Activated CD4-positive, alpha-beta T cell treated with anti-CD3 and anti-CD28 coated beads, Interleukin-2, amount 50 U/mL, for 24 hours (primary cell): ENCODE measurements at places on chromosomes 6 and 20.

DNA sequence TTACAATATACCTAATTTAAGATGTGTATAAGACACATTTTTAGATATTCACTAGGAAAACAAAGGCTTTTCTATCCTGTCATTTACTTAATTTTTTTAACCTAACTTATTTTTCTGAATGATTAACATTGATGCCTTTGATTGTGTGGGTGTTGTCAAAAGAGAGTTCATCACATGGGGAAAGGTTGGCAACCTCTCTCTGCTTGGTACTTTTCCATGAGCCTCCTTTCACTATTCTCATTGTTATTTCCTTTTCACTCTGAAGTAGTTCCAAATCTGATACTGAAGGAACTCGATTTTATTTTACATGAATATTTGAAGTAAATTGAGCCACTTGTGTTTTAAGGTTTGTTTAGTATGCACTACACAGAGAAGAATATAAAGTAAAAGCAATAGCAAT, 35.9 kb downstream of the TPD52L1 start:
- DNase-seq = no peak

DNA sequence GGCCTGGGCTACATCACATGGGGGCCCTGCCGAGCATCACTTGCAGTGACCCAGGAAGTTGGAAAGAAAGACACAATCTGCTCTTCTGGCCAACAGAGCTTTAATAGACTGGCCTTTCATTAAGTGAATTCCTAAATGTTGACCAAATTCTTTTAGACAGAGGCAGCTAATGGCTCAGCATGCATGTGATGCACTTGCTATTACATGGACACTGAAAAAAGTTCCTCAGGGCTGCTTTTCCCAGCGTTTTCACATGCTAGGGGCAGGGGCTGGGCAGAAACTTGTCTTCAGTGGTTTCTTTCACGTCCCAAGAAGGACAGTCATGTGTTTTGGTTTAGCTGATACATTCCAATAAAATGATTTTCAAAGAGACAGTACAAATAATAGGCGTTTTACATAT, 651.0 kb upstream of the SLC35B3 start:
- no peak for DNase-seq

DNA sequence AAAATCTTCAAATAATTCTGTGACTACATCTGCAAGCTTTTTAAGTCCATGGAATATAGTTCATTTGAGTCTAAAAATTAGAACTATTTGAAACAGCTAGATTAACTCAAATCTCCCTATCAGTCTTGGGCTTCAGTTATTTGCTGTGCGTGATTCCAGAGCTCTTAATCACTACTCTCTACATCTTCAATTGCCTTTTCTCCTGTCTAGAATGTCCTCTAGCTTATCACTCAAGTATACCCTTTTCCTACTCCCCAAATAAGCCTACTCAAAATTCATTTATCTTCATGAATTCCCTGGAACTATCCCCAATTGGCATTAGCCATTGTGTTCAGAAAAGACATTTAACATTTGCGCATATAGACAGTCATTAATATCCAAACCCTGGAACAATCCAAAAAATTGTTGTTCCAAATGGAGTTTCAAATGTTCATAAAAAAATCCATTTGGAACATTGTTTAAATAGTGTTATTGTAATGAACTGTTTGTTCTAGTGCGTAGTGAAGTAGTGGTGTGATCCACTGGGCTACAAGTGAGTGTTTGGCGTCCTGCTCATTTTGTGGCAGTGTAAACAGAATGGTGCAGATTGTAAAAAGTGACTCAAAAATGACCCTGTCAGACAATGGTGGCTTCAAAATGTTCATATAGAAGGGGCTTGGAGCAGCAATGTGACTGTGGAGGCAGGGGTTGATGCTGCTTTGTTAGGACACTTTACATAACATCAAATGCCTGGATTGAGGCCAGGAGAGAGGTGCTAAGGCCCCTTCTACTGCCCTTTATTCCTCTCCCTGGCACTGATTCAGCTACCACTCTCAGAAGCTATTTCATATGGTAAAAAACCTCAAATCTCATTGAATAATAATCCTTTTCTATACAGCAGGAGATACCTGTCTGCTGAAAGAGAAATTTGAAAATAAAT, 122.3 kb downstream of the KIF6 start:
- no peak for DNase-seq

- DNase-seq = no peak
Measured at GRCh38 chr6:148557796-148558321, 189.0 kb upstream of the UST start.

DNA sequence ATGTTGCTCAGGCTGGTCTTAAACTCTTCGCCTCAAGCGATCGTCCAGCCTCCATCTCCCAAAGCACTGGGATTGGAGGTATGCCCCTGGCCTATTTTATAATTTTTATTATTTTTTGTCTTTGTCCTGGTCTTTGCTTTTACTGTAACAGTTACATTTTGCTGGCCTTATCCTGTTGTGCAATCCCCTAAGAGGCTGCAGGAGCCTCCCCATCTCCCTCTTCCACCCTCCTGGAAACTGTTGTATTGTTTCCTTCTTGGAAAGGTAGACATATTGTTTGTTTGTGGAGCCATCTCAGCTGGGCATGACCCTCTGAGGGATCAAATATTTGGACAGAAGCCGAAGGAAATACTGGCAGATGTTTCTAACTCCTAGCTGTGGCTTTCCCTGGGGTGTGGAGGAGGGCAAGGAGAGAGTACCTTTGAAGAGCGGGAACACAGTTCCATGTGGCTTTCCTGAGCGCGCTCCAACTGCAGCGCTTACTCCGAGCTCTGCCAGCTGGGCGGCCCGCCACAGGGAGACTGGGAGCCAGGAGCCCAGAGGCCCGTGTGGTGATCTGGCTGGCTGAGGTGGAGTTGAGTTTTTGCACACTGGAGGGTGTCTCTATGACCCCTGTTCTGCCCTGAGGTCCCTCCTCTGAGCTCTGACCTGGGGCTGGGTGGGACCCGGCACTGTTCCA, 4.9 kb downstream of the MAPK13 start:
- DNase-seq = no peak

DNA sequence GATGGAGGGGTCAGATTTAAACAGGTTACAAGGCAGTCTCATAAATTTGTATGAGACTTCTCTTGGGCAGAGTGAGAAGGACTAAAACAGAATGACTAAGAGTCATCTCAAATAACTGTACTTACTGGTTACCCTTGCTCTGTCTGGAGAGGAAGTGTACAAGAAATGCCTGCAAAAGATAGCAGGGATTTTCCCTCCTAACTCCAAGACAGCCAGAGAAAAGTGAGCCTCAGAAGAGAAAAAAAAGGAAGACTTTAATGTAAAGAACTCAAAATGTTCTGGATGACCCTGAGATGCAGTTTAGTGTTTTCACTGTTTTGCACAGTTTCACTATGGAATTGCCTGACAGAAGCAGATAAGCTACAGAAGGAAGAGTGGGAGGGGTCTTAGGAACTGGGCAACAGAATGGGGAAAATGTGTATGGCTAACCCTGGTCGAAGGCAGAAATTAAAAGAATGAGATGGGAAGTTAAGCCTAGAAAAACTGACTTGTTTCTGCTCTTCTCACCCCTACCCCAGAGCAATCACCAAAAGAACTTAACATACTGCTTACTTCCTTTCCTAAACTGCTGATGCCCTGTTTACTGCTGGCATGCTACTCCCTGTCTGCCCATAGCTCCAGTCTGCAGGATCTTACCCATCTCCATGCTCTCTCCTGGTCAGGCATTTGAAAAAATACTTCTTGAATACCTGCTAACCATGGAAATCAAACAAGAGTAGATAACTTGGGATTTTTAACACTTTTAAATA, 98.1 kb upstream of the MARCKS start:
- no peak for DNase-seq

DNA sequence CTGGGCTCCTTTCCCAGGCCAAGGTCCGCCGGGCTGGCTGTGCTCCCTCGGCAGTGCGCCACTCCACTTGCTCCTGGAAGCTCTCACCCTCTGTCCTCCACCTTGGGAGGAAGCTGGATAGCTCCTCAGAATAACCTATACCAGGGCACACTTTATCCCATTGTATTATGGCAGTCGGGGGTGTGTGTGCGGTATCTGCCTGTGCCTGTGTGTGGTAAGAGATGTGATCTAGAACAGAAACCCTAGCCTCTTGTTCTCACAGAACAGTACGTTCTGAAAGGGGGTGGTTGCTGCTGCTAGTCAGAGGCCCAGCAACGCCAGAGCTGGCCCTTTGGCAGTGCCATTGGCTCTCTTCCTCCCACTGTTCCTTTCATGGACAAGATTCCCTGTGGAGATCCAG, 168.4 kb downstream of the TBXT start:
- DNase-seq = no peak

- no peak for DNase-seq
Measured at GRCh38 chr20:53806683-53807401, 213.2 kb upstream of the ZNF217 start.

DNA sequence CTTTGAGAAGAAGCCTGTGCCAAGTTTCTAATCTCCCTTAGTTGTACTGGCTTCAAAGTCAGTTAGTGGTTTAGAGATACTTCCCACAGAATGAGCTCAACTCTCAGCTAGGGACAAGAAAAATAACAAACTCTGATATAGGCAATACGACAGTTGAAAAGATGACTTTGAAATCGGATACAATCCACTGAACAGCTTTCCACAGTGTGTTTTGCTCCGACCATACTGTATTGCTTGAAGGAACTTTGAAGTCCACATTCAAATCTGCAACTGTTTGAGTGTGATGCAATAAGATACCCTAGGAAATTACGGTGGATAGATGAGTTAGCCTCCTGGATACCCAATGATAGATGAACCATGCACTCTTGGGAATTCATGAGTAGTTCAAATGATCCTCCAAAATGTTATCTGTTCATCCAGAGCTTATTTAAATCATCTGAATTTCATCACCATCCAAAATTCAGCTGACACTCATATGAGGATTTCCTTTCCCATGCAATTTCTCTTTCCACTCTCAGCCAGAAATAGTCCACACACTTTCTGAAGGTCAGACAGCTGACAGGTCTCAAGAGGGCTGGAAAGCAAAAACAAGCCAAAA, 443.8 kb downstream of the HAO1 start:
- DNase-seq = no peak

DNA sequence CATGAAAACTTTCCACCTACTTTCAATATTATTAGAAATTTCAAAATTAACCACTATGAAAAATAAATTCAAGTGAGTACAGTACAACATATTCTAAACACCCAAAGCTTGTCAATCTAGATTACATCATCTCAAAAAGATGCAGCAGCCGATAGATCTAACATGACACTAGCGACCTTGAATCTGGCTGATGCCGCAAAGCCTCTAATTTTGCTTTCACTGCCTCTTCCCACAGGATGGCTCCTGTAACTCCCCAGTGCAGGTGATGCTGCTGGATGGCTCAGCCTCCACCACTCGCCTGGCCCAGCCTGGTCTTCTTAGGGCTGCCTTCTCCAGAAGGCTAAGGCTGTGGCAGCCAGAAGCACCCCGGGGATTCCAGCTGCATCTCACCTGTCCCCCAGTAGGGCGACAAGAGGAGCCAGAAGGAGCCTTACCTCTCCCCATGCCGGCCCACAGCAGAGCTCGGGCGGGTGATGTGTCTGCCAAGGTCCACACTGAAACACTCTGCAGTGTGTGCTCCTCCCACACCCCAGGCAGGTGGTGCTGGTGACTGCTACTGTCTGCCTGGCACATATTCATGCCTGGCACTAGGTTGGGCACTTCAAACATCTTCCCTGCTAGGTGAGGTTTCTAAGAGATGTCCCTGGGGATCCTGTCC, 82.1 kb downstream of the SLC23A2 start:
- no peak for DNase-seq

DNA sequence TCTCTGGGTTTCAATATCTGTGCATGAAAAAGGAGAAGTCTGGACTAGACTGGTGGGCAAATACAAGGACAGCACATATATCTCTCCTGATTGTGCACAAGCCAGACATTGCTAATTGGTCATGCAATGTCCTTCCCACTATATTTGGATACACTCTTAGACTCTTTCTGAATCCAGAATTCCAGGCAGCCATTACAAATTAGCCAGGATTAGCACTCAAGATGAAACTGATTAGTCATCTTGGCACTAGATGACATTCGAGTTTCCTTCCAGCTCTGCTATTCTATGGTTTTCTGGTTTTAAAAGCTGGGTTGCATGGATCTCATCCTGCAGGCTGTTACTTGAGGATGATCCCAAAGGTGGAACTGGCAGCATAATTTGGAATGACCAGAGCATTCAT, 73.2 kb downstream of the SCP2D1 start:
- no peak for DNase-seq

DNA sequence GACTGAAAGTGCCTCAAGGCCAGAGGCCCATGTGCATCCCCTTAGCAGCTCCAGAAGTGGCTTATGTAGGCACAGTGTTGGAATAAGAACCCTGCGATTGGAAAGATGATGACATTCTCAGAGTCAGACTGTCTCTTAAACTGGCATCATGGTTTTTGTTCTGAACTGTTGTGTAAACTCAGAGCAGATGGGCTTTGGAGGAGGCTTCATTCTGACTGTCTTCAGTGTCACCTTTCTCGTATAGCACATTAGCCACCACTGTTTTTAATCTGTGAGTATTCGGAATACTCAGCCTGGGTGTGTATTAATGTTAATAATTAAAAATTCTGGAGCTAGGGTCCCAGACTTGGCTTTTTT, 140.9 kb downstream of the JARID2 start:
- DNase-seq = no peak

DNA sequence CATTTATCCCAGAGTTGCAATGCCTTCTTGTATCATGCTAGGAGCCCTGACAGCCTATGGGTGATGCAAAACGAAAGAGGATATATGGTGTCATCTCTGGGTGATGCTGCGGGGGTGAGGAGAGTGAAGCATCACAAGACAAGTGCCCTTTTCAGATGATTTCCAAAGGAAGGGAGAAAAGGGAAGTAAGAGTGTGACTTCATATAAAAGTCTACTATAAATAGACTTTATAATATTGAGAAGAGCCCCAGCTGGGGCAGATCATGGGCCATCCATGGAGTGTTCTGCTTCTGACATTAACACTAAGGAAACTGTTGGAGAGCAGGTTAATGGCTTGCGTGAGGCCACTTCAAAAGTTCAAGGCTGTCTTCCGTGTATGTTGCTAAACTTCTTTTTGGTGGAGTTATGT, 4.4 kb downstream of the CD83 start:
- DNase-seq = peak; percentile 11

DNA sequence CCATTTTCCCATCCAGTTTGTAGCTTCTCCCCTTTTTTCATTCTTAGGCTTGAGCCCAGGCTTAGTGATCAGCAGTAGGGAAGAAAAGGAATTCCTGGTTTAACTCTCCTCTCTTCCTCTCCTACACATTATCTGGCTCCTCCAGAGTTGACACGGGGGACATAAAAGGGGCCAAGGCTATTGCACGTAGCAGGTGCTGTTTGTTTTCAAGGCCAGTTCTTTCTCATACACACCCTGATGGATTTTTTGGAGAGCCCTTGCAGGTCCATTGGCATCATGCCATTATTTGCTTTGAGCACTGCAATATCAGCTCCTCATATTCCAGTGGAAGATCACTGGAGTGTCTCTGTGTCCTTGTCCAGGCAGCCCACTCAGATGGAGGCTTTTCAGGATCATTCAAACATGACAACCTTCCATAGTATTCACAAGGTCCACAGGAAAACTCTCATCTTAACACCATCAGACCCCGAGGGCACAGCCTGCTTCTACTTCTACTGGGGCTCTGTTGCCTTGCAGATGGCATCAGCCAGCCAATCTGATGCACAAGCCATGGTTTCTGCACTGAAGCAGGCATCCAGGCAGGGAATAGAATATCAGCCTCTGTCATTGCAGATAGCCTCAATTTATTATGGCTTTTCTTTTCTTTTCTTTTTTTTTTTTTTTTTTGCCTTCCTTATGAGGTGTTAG, 18.8 kb downstream of the PLCB4 start:
- DNase-seq = no peak
